Esophagus squamous epithelium (tissue), 5 donors: ENCODE measurements at places on chromosomes 7 and 10. TPM values are rescaled to one million over a fixed set of nuclear protein-coding genes. Genes with fewer than 3 reads are reported as not detected.

DNA sequence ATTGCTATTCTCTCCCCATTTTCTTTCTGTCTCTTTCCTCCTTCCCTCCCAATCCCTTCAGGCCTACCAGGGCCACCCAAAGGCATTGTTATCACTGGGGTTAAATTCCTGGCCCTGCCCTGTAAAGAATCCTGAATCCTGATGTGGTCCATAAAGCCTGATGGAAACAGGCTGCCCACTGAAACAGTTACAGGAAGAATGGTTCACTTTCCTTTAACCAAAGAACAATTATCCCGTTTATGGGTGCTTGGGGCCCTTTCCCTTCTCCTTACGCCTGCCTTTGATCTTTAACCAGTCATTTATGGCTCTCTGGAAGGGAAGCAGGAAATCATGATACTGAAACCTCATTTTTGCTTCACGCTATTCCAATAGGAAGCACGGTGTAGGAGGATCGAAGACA lies 273.1 kb upstream of the NEBL start:
- H3K36me3 ChIP-seq = no peaks in the 10 kb centered on the region
- peaks cover 5% of the 10 kb centered on the region for H3K4me1 ChIP-seq
- no peak overlapping the region for H3K4me3 ChIP-seq

DNA sequence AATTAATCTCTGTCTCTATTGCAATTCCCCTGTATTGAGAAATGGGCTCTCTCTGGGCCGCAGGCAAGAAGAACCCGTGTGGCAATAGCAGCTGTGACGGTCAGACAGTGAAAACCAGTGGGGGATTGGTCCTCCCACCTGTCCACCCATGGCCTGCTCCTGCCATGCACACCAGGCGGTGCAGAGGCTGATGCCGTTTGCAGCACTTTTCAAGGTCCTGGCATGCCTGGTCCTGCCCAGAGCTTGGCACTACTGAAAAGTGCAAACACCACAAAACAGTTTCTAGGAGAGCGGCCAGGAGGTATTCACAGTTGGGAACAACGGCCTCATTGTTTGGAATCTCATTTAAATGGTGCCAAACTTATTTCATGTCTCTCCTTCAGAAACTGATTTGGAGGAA lies 41.5 kb downstream of the PSPH start:
- H3K4me3 ChIP-seq = no peak overlapping the region
- H3K36me3 ChIP-seq = no peaks in the 10 kb centered on the region
- H3K27ac ChIP-seq = no peak overlapping the region
- no peak for DNase-seq

GRCh38 chr10:122550427-122550826 lies 10.1 kb upstream of the DMBT1 start:
- H3K27ac ChIP-seq = no peak overlapping the region
- no peak for DNase-seq
- no peaks in the 10 kb centered on the region for H3K4me1 ChIP-seq
- H3K4me3 ChIP-seq = no peak overlapping the region
- H3K27me3 ChIP-seq = no peaks in the 10 kb centered on the region

DNA sequence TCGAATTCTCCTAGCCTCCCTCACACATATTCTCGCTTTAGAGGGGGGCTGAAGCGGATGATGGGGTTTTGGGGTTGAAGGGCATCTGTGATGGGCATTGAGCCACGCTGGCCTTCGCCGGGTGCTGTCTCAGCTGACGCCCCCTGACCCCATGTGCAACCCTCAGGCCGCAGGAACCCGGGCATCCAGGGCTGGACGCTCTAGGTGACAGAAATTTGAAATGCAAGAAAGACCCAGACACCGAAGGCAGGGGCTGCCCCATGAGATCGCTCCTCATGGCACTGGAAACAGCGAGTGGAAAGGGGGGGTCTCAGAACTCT lies 664 bp upstream of the C10orf88 start:
- H3K4me1 ChIP-seq = no peaks in the 10 kb centered on the region
- no peak for DNase-seq
- peaks cover 6% of the 10 kb centered on the region for H3K27me3 ChIP-seq

- peaks cover 19% of the 10 kb centered on the region for H3K4me1 ChIP-seq
- no peak overlapping the region for H3K4me3 ChIP-seq
- no peak for DNase-seq
- no peak overlapping the region for H3K27ac ChIP-seq
- no peaks in the 10 kb centered on the region for H3K27me3 ChIP-seq
- peaks cover 39% of the 10 kb centered on the region for H3K36me3 ChIP-seq
Observed at GRCh38 chr7:30925117-30925516, 13.5 kb downstream of the AQP1 start.

- DNase-seq = no peak
- no peak overlapping the region for H3K27ac ChIP-seq
- H3K4me1 ChIP-seq = peaks cover 8% of the 10 kb centered on the region
- no peak overlapping the region for H3K4me3 ChIP-seq
- no peaks in the 10 kb centered on the region for H3K36me3 ChIP-seq
- H3K27me3 ChIP-seq = no peaks in the 10 kb centered on the region
Observed at GRCh38 chr10:58351616-58352578, 17.1 kb downstream of the UBE2D1 start.

DNA sequence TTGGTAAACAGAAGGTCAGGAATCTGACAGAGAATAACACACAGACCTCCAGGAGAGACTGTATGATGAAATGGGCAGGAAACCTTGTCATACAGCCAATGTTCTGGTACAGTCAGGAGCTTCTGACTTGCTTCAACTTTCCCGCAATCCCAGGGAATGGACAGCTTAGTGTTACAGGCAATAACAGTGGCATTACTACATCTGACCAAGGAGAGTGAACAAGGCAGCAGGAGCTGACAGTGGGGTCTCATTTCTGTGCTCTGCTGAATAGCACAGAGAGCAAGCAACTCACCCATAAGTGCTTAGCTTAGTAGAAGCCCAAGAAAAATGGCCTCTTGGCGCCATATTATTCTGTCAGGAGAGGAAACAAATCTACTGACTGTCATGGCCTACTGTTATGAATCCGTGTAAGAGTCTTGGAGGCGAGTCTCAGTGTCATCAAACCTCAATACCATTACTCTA lies 186.2 kb upstream of the MTPN start:
- H3K36me3 ChIP-seq = no peaks in the 10 kb centered on the region
- no peak overlapping the region for H3K27ac ChIP-seq
- no peaks in the 10 kb centered on the region for H3K27me3 ChIP-seq
- H3K4me3 ChIP-seq = no peak overlapping the region
- H3K4me1 ChIP-seq = no peaks in the 10 kb centered on the region

GRCh38 chr10:10657139-10657760 lies 360.4 kb upstream of the CELF2 start:
- H3K27ac ChIP-seq = no peak overlapping the region
- no peaks in the 10 kb centered on the region for H3K27me3 ChIP-seq
- H3K4me3 ChIP-seq = no peak overlapping the region
- no peak for DNase-seq
- H3K4me1 ChIP-seq = peaks cover 4% of the 10 kb centered on the region

GRCh38 chr7:17229228-17229627 lies 69.2 kb upstream of the AHR start:
- no peaks in the 10 kb centered on the region for H3K36me3 ChIP-seq
- H3K27ac ChIP-seq = no peak overlapping the region
- H3K4me3 ChIP-seq = no peak overlapping the region

DNA sequence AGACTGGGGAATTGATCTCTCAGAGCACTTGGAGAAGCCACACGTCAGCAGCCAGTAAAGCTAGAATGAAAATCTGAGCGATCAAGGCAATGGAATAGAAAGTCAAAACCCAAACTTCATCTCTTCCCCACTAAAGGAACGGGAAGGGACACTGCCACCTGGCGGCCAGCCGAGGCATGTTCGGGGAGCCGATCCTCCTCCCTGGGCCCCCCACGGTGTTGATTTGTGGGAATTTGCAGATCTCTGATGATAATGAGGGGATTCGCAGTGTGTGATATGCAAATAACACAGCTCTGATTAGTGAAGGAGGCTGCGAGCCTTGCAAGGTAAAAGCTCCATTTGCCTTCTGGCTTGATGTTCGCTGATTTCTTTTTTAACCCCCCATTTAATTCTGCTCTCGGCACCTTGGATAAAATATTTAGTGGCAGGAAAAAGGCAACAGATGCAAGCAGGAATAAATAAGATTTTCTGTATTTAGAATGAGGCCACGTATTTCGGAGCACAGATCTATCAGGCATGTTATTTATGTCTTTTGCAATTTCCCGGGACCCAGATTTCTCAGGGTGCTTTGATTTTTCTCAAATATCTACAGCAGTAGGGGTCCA lies 258.6 kb downstream of the PAXIP1 start:
- H3K27ac ChIP-seq = no peak overlapping the region
- DNase-seq = no peak
- no peaks in the 10 kb centered on the region for H3K27me3 ChIP-seq
- no peaks in the 10 kb centered on the region for H3K4me1 ChIP-seq
- H3K36me3 ChIP-seq = no peaks in the 10 kb centered on the region

- H3K27me3 ChIP-seq = no peaks in the 10 kb centered on the region
- H3K4me3 ChIP-seq = no peak overlapping the region
- no peaks in the 10 kb centered on the region for H3K4me1 ChIP-seq
- no peak overlapping the region for H3K27ac ChIP-seq
- H3K36me3 ChIP-seq = no peaks in the 10 kb centered on the region
Observed at GRCh38 chr10:23001901-23002516, 74.2 kb downstream of the ARMC3 start.

DNA sequence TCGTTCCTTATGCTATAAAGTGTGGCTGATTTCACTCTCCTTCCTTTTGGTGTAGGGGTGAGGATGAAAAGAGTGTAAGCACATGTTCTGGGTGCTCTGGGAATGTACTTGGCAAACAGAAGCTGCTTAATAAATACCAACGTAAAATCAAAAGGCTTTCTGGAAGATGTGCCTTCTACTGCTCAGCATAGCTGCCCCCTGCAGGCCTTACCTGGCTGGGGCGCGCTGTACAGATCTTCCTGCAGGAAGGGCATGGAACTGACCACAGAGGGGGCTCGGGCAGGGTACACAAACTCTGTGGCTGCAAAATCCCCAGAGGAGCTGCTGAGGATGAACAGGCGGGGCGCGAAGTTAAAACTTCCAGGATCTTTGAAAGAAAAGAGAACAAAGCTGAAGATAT lies 169.4 kb downstream of the SVIL start:
- peaks cover 38% of the 10 kb centered on the region for H3K36me3 ChIP-seq
- no peak overlapping the region for H3K27ac ChIP-seq
- no peak for DNase-seq
- H3K4me1 ChIP-seq = no peaks in the 10 kb centered on the region

- H3K36me3 ChIP-seq = no peaks in the 10 kb centered on the region
- no peak overlapping the region for H3K27ac ChIP-seq
- no peaks in the 10 kb centered on the region for H3K27me3 ChIP-seq
- no peak overlapping the region for H3K4me3 ChIP-seq
Observed at GRCh38 chr7:92992932-92993331, 124.8 kb downstream of the SAMD9 start.

GRCh38 chr10:111281516-111281915 lies 204.7 kb downstream of the ADRA2A start:
- no peaks in the 10 kb centered on the region for H3K36me3 ChIP-seq
- no peak overlapping the region for H3K27ac ChIP-seq
- no peak for DNase-seq
- no peak overlapping the region for H3K4me3 ChIP-seq

DNA sequence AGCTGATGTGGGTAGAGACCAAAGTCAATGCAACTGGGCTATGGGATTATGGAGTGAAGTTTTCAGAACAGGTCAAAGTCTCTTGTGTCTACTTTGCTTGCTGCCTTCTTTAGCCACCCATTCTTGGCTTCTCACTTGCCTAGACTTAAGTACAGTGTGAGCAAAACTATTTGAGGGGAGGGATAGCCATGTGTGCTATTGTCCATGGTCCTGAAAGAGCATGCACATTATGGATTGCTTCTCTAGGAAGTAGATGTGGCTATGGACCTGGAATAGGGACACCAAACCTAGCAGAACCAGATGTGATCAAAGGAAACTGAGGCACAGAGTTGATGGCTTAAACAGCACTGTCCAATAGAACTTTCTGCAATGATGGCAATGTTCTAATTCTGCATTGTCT lies 81.9 kb upstream of the ZNF800 start:
- no peaks in the 10 kb centered on the region for H3K36me3 ChIP-seq
- no peak for DNase-seq
- no peaks in the 10 kb centered on the region for H3K27me3 ChIP-seq
- H3K27ac ChIP-seq = no peak overlapping the region

- H3K27me3 ChIP-seq = no peaks in the 10 kb centered on the region
- no peaks in the 10 kb centered on the region for H3K4me1 ChIP-seq
- no peak for DNase-seq
- H3K4me3 ChIP-seq = no peak overlapping the region
- H3K36me3 ChIP-seq = no peaks in the 10 kb centered on the region
Observed at GRCh38 chr7:141693082-141693481, 8.9 kb downstream of the DENND11 start.

DNA sequence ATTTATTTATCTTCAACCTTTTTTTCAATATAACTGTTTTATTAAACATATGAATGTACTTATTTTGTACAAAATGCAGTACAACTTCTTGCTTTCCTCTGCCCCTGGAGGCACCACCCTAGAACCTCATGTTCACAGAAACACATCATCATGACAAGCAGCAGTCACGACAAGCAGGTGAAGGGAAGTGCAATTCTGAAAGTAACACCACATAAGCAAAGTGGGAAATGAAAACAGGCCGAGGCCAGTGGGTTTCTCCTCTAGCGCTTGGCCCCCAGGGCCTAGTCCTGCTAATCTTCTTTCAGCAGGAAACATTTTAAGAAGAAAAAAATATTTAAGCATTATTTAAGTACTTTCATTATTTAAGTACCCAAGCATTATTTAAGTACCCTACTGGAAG lies 598.1 kb downstream of the SH2D4B start:
- no peak overlapping the region for H3K4me3 ChIP-seq
- no peaks in the 10 kb centered on the region for H3K36me3 ChIP-seq
- H3K4me1 ChIP-seq = no peaks in the 10 kb centered on the region
- H3K27me3 ChIP-seq = no peaks in the 10 kb centered on the region

GRCh38 chr7:131325179-131325840 lies 2.4 kb upstream of the MKLN1 start:
- no peak for DNase-seq
- H3K27ac ChIP-seq = no peak overlapping the region
- no peak overlapping the region for H3K4me3 ChIP-seq
- peaks cover 7% of the 10 kb centered on the region for H3K4me1 ChIP-seq

Gene SPDYE2B
- not detected for total RNA-seq

Gene VSTM2A
- total RNA-seq = not detected

Gene GNGT1
- total RNA-seq = not detected

Gene ZNF789
- 2.5 TPM for total RNA-seq

Gene RAMP3
- total RNA-seq = 9.7 TPM

Gene MYL10
- not detected for total RNA-seq

Gene TMEM273
- total RNA-seq = 11.3 TPM

Gene MYPN
- total RNA-seq = not detected

Gene CYP17A1
- not detected for total RNA-seq
